ENCODE measurements at places on chromosomes 1 and 21. TPM values are rescaled to one million over a fixed set of nuclear protein-coding genes. Genes with fewer than 3 reads are reported as not detected.

The PYGO2 gene
- 18.7 TPM for total RNA-seq

The TINAGL1 gene
- 94.7 TPM for total RNA-seq

The DNAJC28 gene
- 5.6 TPM for total RNA-seq

The TNFRSF1B gene
- 23.1 TPM for total RNA-seq

The CA6 gene
- total RNA-seq, result not detected

The ARHGAP30 gene
- total RNA-seq, result 5.0 TPM

The GPA33 gene
- total RNA-seq, result not detected

The ENTREP3 gene
- total RNA-seq, result 22.3 TPM

The LCE3D gene
- not detected for total RNA-seq

The SLC9C2 gene
- 0.42 TPM for total RNA-seq

The ZYG11A gene
- total RNA-seq, result not detected

The TPM3 gene
- total RNA-seq, result 594 TPM

The SLFNL1 gene
- total RNA-seq, result 0.53 TPM

The NUAK2 gene
- total RNA-seq, result 1.2 TPM

The ANKRD35 gene
- total RNA-seq, result 2.3 TPM

The FOXD2 gene
- not detected for total RNA-seq

The P3H1 gene
- total RNA-seq, result 14.2 TPM

The CDK18 gene
- 148 TPM for total RNA-seq

The C21orf91 gene
- total RNA-seq, result 10.0 TPM

The S100A5 gene
- total RNA-seq, result not detected

The BRINP2 gene
- 0.17 TPM for total RNA-seq

The GPATCH3 gene
- 11.7 TPM for total RNA-seq

The PODN gene
- 41.6 TPM for total RNA-seq

The COL24A1 gene
- 6.9 TPM for total RNA-seq

The PKP1 gene
- total RNA-seq, result 0.03 TPM

The KNCN gene
- not detected for total RNA-seq

The MATN1 gene
- total RNA-seq, result not detected

The CHD1L gene
- total RNA-seq, result 10.7 TPM

The SHISAL2A gene
- total RNA-seq, result not detected

The TSPAN1 gene
- 1.0 TPM for total RNA-seq

The TFF3 gene
- 1.4 TPM for total RNA-seq

The GCSAML gene
- 0.17 TPM for total RNA-seq

The SLC25A34 gene
- 3.0 TPM for total RNA-seq

The INSRR gene
- 0.06 TPM for total RNA-seq

The PLXNA2 gene
- total RNA-seq, result 17.1 TPM

The SLC45A1 gene
- total RNA-seq, result 2.1 TPM

The CHRM3 gene
- total RNA-seq, result 0.86 TPM

The COL9A2 gene
- 1.3 TPM for total RNA-seq

The NHLH1 gene
- total RNA-seq, result not detected

The SPOCD1 gene
- not detected for total RNA-seq

The TMEM269 gene
- not detected for total RNA-seq

The LRRC38 gene
- 0.43 TPM for total RNA-seq

The SPRR3 gene
- not detected for total RNA-seq

The CFH gene
- 163 TPM for total RNA-seq

The STRIP1 gene
- total RNA-seq, result 20.5 TPM

The RGS16 gene
- 0.79 TPM for total RNA-seq

The INAVA gene
- total RNA-seq, result not detected

The ATP6V1G3 gene
- not detected for total RNA-seq

The HTR6 gene
- total RNA-seq, result not detected

The RIPPLY3 gene
- total RNA-seq, result not detected

The TMPRSS15 gene
- total RNA-seq, result not detected

The OVAAL gene
- 0.39 TPM for total RNA-seq

The GPR37L1 gene
- not detected for total RNA-seq

The NLRP3 gene
- total RNA-seq, result 1.1 TPM

The ITLN1 gene
- 30.0 TPM for total RNA-seq

The ZSWIM5 gene
- 1.6 TPM for total RNA-seq

The SPATA21 gene
- total RNA-seq, result not detected

The BLACAT1 gene
- total RNA-seq, result 0.09 TPM
